ENCODE measurements at places on chromosomes 3 and 15.
A peak's percentile ranks its signal among the peaks of the same experiment; 100 is the strongest.

DNA sequence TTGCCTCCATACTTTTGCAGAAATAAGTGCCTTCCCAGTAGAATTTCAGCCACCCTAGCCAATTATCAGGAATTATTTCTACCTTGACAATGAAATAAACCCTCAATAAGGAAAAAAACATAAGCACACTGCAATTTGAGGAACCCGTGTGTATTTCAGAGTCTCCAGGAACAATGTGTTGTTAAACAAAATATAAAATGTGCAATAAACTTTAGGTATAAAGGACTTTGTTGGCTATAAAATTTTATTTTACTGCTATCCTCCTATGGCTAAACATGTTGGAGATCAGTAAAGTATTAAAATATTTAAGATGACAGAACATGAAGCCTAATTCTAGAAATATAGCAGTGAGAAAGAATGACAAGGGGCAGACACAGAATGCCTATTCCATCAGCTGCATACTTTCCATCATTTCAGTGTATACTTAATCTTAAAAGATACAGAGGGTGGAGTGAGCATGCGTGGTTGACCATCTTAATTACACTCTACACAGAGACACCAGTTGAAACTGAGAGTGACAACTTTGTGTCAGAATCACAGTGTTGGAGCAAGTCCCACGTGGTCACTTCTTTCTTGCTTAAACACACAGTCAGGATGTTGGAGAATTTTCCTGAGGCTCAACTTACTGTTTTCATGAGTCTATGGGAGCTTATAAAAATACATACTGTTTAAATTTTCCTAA is 79.0 kb upstream of the SUCLG2 start:
- no peak for DNase-seq

GRCh38 chr3:101261506-101261905 is 58.9 kb downstream of the IMPG2 start:
- DNase-seq, result no peak

DNA sequence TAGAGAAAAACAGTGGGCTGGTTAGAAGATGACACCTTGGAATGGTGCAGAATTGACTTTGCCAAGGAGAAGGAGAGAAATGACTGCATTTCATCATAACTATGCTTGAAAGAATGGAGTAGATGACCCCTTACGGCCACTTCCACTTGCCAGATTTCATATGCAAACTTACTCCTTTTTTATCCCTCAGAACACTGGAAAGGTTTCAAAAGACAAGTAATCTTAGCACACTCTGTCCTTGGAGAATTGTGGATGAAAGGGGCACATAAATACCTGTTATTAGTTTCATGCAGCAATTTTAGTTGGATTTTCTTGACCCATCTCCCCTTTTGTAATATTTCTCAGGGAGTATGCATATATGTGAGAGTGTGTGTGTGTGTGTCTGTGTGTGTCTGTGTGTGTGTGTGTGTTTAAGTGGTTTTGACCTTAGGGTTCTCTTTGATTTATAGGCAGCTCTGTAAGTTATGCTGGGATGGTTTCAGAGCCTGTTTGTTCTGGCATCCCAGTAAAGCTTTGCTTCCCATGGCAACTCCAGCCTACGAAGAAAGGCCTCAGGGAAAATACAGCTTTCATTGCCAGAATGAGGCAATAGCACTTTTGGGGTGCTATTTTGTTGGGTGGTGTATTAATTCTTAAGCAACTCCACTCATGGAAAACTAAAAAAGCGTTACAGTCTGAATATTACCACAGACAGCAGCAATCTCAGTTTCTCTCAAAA is 122.2 kb upstream of the TP63 start:
- no peak for DNase-seq

- peak; percentile 94 for DNase-seq
Measured at GRCh38 chr3:14261229-14261628, 82.6 kb downstream of the LSM3 start.

GRCh38 chr3:72891053-72891855 is 3.4 kb downstream of the GXYLT2 start:
- no peak for DNase-seq

DNA sequence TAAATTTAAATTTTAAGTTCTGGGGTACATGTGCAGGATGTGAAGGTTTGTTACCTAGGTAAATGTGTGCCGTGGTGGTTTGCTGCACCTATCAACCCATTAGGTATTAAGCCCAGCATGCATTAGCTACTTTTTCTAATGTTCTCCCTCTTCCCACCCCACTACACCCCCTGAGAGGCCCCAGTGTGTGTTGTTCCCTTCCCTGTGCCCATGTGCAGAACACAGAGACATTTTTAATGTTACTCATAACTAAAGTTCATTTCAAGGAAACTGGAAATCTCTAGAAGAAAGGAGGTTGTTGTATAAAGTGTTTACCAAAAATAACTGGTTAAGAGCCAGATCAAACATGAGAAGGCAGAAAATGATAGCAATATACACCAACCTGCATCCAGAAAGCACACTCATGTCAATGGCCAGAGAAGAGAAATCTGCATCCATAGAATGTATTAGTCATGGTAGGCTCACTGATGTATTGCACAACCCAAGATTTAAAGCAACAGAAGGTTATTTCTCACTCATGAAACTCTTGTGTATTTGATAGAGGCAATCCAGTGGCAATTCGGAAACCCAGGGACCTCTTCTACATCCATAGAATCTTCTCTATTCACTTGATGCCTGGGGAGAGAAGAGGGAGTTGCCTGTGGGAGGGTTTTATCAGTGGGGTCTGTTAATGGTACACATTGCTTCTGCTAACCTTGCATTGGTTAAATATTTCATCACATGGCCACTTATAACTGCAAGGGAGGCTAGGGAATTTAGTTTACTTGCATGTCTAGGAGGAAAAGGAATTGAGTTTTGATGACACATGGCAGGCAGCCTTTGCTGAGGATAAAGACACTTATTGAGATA is 321.9 kb upstream of the RASGRP1 start:
- no peak for DNase-seq

GRCh38 chr3:8555113-8555661 is 53.6 kb downstream of the LMCD1 start:
- no peak for DNase-seq

- DNase-seq, result no peak
Measured at GRCh38 chr3:194556086-194557056, 69.6 kb upstream of the ATP13A3 start.

- no peak for DNase-seq
Measured at GRCh38 chr3:126291537-126291936, 65.7 kb downstream of the KLF15 start.

DNA sequence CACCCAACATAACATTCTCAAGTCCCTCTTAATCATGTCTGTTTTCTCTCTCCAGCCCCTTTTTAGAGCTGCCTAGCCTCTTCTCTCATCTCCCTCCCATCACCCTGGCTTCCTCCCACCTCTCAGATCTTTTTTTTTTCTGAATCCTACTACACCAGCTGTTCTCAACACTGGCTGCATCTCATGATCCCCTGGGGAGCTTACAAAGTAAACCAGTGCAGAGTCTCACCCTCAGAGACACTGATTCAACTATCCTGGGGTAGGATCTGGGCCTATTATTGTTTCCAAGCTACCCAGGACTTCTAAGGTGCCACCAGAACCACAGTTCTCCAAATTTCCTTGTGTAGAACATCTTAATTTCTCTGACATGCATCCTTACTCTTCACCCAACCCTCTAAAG is 50.3 kb upstream of the ACAN start:
- DNase-seq, result no peak

GRCh38 chr15:38414357-38414756 is 39.6 kb upstream of the FAM98B start:
- no peak for DNase-seq

GRCh38 chr15:89034305-89034704 is 54.0 kb upstream of the ABHD2 start:
- no peak for DNase-seq

DNA sequence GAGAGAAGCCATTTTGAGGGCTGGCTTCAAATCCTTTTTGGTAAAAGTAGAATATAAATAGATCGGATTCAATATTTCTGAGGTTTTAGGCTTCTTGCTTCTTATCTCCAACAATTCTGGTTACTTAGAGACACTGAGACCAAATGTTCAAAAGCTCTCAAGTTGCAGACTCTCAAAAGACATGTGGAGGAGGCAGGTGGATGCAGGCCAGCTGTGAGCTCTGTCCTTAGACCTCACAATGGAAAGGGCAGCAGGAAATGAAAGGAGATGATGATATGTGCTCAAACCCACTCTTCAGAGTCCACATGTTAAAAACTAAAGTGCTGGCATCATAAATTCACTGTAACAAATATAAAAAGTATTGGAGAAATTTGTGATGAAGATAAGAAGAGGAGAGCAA is 424.9 kb upstream of the ALCAM start:
- DNase-seq, result no peak

GRCh38 chr3:60775985-60776384 is 475.3 kb downstream of the FHIT start:
- DNase-seq, result no peak

DNA sequence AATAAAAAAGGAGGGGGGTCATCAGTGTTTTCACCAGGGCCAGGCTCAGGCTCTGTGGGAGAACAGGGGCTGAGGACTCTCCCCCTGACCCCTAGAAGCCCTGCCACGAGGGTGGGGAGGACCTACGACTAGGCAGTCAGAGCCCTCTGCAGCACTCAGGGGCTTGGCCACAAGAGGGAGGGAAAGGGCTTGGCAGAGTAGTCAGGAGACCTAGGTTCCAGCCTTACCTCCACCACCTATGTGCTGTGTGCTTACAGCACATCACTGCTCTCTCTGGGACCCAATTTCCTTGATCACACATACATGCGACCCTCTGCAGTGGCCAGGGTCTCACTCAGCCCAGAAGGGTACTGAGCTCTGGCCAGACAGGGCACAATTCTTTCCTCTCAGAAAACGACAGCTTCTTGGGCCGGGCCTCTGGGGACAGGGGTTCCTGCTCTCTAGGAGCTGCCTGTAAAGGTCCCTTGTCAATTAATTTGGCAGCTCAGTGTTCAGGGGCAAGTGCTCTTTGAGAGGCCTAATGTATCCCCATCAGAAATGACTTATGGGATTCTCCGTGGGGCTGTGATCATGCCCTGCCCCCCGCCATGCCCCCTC is 16.4 kb upstream of the SKIC8 start:
- DNase-seq, result no peak

GRCh38 chr3:25594007-25594502 is 70.7 kb downstream of the TOP2B start:
- DNase-seq, result no peak

GRCh38 chr15:71752128-71752527 is 58.2 kb upstream of the NR2E3 start:
- no peak for DNase-seq

DNA sequence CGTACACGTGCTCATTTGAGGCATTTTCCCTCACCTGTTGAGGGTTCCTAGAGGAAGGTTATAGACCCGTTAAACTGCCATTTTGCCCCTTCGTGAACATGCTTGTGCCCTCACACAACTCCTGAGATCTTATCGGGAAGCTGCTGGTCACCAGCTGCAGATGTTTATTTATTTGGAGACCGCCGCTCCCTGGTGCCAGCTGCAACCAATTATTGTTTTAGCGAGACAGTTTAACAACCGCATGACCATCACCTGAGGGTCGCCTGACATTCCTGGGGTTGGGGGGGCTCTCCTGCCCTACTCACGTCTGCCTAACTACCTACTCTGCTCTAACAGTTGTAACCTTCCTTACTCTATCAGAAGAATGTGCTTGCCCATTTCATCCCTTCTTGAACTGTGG is 292.5 kb downstream of the MCTP2 start:
- DNase-seq, result no peak

GRCh38 chr3:120147072-120147871 is 53.0 kb upstream of the GSK3B start:
- DNase-seq, result no peak

DNA sequence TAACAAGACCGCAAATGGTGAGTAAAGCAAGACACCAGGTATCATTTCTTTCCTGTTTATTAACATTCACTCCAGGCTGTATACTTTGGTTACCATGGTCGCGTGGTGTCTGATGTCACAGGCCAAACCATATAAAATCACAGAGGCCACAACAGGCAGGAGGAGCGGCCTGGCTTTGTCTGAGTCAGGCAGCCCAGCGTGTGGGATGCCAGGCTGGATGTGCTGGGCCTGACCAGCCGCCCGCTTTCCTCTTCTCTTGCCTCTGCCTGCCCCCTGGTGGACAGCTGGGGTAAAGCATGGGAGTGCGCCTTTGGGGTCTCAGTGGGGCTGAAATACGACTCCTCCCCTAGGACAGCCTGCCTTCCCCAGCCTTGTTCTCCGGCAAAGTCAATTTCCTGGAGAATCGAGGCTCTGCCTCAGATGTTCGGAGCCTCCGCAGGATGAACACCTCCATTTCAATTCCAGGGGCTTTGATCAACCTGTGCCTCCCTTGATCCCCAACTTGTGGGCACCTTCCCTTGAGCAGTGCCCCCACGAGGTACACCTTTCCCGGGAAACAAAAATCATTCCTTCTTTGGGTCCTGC is 78.2 kb downstream of the CCNL1 start:
- peak; percentile 99 for DNase-seq

DNA sequence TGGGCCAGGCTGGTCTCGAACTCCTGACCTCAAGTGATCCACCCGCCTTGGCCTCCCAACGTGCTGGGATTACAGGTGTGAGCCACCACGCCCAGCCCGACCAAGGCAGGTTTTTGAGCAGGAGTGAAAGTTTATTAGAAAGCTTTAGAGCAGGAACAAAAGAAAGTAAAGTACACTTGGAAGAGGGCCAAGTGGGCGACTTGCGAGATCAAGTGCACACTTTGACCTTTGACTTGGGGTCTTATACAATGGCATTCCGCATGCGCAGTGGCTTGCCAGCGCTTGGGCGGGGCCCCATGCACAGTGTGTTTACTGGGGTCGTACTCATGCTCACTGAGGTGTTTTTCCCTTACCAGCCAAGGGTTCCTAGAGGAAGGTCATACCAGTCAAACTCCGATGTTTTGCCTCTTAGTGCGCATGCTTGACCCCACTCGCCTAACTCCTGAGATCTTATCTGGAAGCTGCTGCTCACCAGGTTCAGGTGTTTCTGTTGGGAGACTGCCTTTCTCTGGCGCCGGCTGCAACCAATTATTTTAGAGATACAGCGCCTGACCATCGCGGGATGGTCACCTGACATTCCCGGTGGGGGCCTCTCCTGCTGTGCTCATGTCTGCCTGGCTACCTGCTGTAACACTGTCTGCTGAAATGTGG is 46.9 kb upstream of the FLNB start:
- DNase-seq, result no peak

- no peak for DNase-seq
Measured at GRCh38 chr3:140205598-140205997, 270.6 kb downstream of the CLSTN2 start.

DNA sequence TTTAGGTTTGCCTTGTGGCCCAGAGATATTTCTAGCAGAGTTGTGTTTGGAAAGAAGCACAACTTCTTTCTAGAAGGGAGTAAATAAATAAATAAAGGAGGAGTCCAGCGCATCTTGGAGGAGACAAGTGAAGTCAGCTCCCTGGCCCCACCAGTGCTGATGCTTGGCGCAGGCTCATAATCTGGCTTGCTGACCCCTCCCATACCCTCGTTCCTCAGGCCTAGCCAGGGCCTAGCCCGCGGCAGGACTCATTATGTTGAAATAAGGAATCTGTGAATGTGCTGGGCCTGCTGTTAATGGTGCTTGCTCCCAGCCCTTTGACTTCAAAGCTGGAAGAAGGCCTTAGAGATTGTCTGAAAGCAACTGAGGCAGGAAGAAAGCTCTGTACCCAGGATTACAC is 3.1 kb downstream of the ZNF710 start:
- DNase-seq, result no peak
